Adipocyte (in vitro differentiated cells): ENCODE measurements at places on chromosomes 3 and 15.
A peak's percentile ranks its signal among the peaks of the same experiment; 100 is the strongest.

- DNase-seq, result peak; percentile 54
These were observed 27.4 kb downstream of the TMOD3 start for GRCh38 chr15:51856714-51857380.

GRCh38 chr15:66836231-66837030 lies 134.4 kb downstream of the SMAD6 start:
- no peak for DNase-seq

GRCh38 chr3:12440927-12441714 lies 43.2 kb upstream of the TSEN2 start:
- peak; percentile 23 for DNase-seq

DNA sequence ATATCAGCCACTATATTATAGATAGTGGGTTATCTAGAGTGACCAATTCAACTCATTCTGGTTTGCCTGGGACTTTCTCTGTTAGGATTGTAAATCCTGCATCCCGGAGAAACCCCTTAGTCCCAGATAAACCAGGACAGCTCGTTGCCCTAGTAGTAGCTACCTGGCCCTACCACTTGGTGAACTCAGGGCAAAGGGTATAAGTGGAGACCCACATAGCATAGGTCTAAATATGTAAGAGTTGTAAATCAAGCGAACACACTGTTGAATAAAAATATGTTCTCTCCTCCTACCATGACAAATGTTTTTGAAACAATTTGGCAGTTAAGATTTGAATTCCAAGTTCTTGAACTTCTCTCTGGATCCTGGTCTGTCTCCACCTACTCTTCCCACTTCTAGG lies 15.7 kb upstream of the LMCD1 start:
- no peak for DNase-seq

DNA sequence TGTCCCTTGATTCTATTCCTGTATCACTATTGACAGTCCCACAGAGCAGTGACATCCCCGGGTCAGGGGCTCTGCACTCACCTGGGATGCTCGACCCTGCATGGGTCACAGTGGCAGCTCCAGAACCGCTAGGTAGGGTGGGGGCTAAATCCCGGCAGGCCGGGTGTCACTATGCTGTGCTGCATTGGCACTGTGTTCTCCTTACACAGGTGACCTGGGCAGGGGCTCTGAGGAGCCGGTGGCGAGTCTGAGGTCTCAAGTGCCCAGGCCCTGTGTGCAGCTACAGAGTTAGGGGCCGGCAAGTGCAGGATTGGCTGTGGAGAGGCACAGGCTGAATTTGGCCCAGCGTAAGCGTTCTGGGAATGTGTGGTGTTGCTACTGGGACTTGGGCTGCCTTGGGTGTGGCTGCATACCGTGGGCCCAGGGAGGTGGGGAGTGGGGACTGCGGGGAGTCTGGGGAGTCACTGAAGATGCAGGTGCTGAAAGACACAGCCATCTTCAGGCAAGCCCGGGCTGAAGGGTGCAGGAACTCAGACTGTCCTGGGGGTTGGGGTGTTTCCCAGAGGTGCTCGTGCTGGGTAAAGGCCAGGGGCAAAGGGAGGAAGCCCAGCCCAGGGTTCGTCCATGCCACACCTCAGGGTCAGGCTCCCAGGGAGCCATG lies 102.6 kb upstream of the PRR20G start:
- no peak for DNase-seq

DNA sequence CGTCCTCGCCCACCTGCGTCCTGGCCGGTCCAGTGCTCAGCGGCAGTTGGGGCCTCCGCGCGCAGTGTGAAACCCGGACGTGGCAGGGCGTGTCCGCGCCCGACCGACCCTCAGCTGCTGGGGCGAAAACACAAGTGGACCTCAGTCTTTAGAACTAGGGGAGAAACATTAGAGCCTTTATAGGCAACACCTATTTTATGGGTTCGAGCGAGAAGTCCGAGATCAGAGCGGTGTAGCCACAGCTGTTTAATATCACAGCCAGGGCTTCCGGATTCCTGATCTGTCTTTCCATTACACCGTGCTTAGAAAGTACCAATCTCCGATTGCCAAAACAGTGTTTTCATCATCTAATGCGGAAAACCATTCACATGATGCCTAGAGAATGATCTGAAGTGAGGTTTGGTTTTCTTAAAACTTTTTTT lies 506 bp downstream of the RAD51 start:
- DNase-seq, result peak; percentile 69

GRCh38 chr15:63507878-63508818 lies 3.8 kb downstream of the USP3 start:
- DNase-seq, result no peak

GRCh38 chr3:134883697-134884385 lies 88.8 kb downstream of the EPHB1 start:
- DNase-seq, result no peak

GRCh38 chr3:32978331-32978730 lies 26.9 kb downstream of the CCR4 start:
- DNase-seq, result no peak

GRCh38 chr3:4425707-4426106 lies 41.4 kb downstream of the SUMF1 start:
- peak; percentile 44 for DNase-seq

- no peak for DNase-seq
These were observed 28.2 kb downstream of the FLNB start for GRCh38 chr3:58036293-58037032.

DNA sequence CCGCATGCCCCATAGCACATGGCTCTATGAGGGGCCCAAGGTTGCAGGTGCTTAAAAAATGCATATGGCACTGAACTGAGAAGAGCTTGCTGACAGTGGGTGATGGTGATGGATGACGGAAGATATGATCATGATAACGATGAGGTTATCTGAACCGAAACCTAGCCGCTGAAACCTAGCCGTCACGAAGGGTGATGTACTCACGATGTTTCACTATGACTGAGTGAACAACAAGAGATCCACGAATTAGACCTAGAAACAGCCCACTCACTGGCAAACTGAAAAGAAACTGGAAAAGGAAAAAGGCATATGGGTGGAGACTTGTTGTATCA lies 57.6 kb upstream of the BCL6 start:
- DNase-seq, result no peak

- DNase-seq, result no peak
These were observed 193.1 kb downstream of the ALCAM start for GRCh38 chr3:105559856-105560255.

GRCh38 chr3:197791892-197792647 lies 1.0 kb downstream of the LRCH3 start:
- DNase-seq, result peak; percentile 37

DNA sequence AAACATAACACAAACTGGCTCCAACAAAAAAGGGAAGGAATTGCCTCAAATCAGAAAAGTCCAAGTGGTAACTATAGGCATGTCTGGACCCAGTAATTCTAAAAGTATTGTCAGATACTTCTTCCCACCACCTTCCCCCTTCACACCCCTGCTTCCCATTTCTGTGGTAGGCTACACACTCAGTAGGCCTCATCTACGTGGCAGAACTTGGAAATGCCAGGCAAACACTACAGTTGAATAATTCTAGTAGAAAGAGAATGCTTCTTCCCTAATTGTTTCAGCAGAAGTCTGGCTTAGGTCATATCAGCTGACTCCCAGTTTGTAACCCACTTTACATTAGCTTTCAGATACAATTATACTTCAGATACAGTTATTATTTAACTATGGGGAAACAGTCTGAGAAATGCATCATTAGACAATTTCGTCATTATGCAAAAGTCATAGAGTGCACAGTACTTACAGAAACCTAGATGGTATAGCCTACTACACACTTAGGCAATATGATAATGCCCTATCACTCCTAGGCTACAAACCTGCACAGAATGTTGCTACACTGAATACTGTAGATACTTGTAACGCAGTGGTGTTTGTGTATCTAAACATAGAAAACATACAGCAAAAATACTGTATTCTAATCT lies 6.4 kb downstream of the SETMAR start:
- DNase-seq, result no peak

GRCh38 chr15:88865498-88866099 lies 29.7 kb downstream of the HAPLN3 start:
- no peak for DNase-seq

DNA sequence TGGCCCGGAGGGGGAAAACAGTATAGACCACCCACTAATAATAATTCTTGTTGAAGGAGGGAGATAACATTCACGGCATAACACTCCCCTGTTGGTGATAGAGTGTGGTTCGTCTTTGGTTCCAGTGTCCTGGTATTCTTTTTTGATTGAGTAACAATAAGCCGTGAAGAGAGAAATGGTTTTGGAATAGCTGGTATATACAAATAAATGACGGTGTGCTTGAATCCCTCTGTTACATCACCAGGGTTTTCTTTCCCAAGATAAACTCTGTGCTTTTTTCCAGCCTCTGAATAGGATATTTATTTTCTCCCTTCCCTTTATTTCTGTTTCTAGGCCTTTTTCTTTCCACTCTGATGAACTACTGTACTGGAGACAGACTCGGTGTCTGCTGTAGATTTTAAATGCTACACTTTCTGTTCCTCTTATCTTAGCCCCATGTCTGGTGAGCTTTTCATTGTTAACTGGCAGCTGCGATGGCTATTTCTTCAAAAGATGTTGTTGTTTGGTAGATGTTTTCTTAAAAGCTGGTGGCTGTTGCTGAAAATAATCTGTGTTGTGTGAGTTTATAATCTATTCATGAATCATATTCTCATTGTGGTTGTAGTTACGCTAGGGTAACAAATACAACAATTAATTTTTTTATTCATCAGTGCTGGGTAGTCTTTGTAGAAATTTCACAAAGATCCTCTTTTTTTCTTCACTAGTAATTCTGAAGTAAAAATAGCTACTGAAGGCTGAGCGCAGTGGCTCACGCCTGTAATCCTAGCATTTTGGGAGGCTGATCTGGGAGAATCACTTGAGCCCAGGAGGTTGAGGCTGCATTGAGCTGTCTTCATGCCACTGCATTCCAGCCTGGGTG lies 15.5 kb upstream of the SCAANT1 start:
- no peak for DNase-seq

- no peak for DNase-seq
These were observed 651.0 kb upstream of the NAALADL2 start for GRCh38 chr3:174208161-174208560.

GRCh38 chr15:70799667-70800450 lies 36.5 kb upstream of the UACA start:
- peak; percentile 97 for DNase-seq

DNA sequence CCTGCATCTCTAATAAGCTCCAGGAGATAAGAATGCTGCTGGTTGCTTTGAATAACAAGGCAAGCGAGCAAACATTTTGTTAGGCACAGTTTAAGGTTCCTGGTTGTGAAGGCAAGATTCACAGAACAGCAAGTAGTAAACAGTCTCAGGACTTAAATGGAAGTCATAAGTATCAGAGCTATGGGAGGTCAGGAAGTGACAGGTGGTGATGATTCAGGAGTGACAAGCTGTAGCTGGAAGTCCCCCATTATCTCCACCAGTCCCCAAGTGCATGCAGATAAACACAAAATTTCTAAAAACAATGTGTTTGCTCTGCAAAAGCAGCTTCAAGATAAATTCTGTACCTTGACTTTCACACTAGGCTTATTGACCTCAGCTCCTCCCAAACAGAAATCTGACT lies 3.3 kb downstream of the FETUB start:
- no peak for DNase-seq

DNA sequence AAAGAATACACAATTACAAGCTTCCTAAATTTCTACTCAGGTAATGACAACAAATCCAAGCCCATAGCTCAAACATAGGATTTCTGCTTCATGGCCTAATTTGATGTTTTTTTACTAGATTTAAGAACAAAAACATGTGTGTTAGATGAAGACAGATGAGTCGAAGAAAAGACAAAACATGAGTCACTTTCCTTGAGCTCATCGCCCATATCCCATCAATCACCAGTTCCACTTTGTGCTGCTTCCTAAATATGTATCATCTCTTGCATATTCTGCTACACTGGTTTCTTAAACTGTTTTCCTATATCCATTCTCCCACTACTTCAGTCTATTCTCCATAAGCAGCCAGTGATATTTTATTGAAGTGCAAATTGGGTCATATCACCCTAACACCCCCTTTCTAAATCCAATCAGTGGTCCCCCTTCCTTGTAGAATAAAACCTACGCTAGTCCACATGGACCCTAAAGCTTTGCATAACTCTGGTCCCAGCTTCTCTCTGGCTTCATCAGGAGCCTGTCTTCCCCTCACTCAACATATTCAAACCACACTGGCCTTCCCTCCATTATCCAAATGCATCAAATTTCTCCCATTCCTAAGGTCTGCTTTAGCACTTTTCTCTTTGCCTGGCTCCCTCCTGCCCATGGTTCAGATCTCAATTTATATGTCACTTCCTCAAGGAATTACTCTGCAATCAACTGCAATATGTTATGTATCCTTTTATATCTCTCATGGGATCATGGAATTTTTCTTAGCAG lies 1033.9 kb downstream of the FHIT start:
- DNase-seq, result no peak

DNA sequence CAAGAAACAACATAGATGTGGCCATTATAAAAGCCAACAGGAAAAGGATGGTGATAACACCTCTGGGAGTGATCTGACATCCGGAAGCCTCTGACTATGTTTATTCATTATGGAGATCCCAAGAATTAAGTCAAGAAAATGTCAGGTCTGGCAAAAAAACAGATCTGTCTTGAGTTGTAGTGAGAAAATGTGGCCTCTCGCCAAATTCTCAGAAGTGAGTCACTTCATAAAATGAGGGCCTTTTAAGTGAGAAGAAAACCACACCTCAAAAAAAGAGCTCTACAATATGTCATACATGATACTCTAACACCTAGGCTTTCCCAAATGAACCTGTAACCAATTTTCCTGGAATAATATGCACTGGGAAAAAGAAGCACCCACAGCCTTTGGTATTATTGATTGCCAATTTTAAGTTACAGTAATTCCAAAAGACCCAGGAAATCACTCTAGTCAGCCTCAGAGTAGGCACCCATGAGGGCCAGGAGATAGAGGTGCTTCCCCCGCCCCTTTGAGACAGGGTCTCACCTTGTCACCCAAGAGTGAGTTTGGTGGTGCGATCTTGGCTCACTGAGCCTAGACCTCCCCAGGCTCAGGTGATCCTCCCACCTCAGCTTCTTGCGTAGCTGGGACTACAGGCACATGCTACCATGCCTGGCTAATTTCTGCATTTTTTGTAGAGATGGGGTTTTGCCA lies 38.0 kb downstream of the CCR3 start:
- DNase-seq, result peak; percentile 11

GRCh38 chr3:13141991-13142412 lies 68.8 kb upstream of the IQSEC1 start:
- peak; percentile 52 for DNase-seq

- peak; percentile 13 for DNase-seq
These were observed 80.5 kb downstream of the STT3B start for GRCh38 chr3:31613177-31613576.

- DNase-seq, result no peak
These were observed 317.3 kb upstream of the WNT5A start for GRCh38 chr3:55804170-55805095.
